Activated CD4-positive, CD25-positive, alpha-beta regulatory T cell (primary cell): ENCODE measurements at places on chromosomes 11 and 22.

GRCh38 chr11:19592842-19593241 is 119.8 kb upstream of the NAV2 start:
- DNase-seq = no peak

GRCh38 chr22:26453812-26454500 is 24.9 kb downstream of the ASPHD2 start:
- DNase-seq = no peak

DNA sequence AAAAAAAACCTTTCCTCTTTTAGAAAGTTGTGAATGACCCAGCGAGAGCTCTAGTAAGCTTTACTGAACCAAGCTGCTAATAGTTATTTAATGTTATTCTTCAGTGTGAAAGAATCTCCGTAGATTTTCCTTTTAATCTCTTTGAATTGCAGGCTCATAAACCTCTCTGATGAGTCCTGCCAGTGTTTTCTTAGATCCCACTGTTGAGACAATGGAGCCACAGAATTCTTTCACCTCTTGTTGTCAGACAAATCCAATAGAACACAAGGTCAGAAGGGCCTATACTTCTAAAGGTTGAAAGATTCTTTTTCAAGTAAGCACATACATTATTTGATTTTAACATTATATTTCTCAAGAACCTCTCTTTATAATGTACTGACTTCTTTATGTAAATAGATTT is 52.2 kb downstream of the DNAJC24 start:
- no peak for DNase-seq

- DNase-seq = no peak
Observed at GRCh38 chr22:23055449-23056179, 14.7 kb upstream of the GNAZ start.

DNA sequence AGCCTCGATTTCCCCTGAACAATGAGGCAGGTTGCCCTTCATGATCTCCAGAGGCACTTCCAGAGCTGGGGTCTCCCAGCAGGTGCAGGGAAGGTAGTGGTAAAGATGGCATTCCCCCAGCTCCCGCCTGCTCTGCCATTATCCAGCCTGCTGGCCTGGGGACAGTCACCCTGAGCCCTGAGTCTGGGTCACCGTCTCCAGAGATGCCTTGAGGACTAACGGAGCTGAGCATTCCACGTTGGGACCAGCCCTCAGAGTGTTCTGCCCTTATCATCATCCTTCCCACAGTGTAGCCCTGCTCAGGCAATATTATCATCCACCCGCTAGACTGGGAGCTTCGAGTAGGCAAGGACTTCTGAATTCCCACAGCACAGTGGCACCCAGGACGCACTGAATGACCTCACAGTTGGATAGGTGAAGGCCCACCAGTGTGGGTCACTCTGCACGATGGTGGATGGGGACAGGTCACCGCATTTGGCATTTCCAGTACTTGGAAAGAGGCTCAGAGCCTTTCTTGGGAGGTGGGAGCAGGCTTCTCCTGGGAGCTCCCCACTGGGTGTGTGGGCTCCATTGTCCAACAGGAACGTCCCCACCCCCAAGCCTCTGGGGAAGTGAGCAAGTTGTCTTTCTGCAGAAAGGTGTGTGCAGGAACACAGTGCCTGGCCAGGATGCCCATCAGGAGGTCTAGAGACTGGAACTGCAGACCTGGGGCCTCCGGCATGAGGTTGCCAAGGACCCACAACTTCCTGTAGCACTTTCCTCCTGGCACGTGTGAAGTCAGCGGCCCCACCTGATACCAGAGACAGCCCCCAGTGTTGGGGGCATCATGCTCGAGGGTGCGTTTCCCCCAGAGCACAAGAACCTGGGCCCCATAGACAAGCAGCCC is 51.4 kb upstream of the WNT7B start:
- no peak for DNase-seq

DNA sequence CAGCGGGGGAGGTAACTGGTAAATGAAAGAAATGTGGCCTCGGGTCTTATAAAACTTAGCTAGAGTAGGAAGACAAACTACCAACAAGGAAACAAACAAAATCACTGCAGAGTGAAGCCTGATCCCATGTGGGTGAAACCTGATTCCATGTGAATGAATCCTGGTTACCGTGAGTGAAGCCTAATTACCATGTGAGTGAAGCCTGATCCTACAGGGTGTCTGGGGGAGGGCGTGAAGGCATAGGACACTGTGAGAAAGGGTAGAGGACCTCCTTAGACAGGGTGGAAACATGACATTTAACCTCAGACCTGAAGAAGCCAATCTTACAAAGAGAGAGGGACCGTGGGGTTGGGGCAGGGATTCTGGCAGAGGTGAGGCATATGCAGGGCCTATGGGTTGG is 106.2 kb upstream of the USP47 start:
- DNase-seq = no peak

DNA sequence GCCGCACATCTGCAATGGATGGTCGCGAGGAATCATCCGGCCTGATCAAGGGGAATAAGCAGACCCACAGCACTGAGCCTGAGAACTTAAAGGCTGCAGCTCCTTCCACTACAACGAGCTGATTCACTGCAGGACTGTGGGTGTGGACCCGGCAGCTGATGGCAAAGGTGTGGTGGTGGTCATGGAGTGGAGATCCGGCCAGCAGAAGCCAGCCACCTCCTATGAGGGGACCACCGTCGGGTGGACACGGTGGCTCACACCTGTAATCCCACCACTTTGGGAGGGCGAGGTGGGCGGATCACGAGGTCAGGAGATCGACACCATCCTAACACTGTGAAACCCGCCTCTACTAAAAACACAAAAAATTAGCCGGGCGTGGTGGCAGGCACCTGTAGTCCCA is 66.4 kb downstream of the DGCR2 start:
- no peak for DNase-seq

GRCh38 chr11:130514851-130515250 is 66.4 kb downstream of the ADAMTS15 start:
- DNase-seq = no peak

DNA sequence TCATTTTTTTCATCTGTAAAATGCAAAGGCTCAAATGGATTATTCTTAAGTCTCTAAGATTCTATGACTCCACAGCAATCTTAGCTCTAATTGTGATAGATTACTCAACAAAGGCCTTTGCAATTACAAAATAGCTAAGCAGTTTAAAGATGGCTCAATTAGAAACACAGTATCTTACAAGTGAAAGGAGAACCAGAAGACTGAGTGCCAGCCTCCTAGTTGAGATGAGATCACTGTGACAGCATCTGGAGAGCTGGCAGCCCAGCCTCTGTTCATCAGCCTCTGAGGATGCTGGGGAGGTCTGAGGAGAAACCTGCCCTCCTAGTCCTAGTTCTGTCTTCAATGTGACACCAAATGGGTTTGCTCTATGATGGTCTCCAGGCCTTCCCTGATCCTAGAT is 158.4 kb upstream of the NARS2 start:
- DNase-seq = no peak

- DNase-seq = no peak
Observed at GRCh38 chr11:62647609-62648005, 1.2 kb upstream of the GANAB start.

GRCh38 chr22:35170716-35171697 is 86.3 kb upstream of the HMGXB4 start:
- no peak for DNase-seq

- DNase-seq = no peak
Observed at GRCh38 chr11:126411971-126412381, 56.5 kb downstream of the ST3GAL4 start.

DNA sequence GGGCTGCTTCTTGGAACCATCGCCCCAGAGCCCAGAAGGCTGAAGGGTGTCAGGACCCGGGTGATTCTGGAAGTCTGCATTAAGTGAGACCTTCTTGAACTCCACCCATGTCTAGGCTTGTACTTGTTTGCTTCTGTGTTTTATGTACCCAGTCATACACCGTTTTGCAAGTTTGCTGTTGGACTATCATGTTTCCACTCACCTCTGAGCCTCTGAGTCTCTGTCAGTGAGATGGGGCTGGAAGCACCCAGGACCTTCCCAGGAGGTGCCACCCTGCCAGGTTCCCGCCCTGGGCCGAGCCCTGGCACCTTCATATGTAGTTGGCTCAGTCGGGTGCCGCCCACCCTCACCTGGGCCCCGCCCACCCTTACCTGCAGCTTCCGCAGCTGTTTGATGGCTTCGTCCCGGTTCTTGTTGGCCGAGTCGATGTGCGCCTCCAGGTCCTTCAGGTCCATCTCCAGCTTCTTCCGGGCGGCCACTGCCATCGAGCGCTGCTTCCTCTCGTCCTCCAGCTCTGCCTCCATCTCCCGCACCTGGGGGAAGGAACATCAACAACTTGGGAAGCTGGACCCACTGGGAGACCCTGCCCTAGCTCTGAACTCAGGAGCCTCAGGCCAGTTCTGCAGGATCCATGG is 35.1 kb downstream of the APOL1 start:
- no peak for DNase-seq

DNA sequence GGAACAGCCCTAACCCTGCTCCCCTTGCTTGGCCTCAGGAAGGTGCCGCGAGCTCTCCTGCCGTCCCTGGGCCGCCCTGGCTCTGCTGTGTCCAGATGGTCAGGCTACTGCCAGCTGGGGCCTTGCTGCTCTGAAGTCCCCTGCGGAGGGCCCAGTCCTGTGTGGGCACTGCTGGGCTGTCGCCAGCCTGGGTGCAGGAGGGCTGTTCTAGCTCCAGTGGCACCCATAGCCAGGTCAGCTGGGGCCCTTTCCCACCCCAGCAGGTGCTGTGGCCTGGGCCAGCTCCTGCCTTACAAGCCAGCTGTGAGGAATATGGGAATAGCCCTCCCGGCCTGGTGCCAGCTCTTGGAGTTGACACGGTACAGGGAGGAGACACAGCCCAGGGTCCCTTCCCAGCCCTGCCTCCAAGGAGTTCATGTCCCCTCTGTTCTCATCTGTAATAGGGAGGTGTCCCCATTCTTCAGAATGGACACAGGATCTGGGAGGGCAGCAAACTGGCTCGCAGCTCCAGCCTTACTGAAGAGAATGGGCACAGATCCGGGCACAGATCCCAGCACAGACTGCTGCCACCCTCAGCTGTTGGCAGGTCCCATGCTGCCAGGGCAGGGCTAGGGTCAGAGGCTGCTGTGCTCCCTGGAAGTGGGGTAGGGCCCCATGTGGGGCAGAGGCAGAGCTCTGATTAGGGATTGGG is 3.9 kb downstream of the DERL3 start:
- no peak for DNase-seq

DNA sequence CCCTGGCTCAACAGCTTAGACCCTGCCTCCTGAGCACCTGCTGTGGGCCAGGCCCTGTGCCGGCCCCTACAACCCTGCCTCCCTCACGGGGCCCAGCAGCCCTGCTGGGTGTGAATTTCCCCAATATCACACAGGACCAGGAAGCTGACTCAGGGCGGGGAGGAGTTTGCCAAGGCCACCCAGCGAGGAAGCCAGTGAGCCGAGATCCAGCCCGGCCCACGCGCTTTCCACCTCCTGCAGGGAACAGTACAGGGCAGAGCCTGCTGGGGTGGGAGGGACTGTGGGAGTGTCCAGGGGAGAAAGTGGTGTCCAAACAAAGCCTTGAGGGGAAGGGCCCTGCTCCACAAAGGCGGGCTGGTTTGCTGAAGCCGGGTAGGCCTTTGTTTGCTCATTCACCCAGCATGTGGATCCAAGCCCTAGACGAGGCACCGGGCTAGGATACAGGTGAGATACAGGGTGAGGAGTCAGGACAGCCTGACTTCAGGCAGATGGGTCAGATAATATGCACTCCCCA is 26.8 kb downstream of the RPL3 start:
- DNase-seq = no peak

DNA sequence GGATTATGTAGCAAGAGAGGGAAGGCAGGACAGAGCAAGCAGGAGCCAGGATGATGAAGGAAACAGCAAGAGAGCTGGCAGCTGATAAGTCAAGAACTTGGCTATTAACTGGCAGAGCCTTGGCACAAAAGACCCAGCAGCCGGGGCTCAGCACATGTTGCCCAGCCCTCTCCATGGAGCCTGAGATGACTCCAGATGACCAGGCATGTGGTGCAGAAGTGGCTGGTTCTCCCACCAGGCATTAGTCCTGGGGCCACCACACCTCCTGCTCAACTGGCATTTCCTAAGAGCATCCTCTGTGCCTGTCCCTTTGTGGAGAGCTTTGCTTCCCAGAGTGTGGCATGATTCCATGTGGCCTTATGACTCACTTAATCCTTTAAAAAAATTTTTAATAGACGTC is 522.6 kb downstream of the MN1 start:
- no peak for DNase-seq

DNA sequence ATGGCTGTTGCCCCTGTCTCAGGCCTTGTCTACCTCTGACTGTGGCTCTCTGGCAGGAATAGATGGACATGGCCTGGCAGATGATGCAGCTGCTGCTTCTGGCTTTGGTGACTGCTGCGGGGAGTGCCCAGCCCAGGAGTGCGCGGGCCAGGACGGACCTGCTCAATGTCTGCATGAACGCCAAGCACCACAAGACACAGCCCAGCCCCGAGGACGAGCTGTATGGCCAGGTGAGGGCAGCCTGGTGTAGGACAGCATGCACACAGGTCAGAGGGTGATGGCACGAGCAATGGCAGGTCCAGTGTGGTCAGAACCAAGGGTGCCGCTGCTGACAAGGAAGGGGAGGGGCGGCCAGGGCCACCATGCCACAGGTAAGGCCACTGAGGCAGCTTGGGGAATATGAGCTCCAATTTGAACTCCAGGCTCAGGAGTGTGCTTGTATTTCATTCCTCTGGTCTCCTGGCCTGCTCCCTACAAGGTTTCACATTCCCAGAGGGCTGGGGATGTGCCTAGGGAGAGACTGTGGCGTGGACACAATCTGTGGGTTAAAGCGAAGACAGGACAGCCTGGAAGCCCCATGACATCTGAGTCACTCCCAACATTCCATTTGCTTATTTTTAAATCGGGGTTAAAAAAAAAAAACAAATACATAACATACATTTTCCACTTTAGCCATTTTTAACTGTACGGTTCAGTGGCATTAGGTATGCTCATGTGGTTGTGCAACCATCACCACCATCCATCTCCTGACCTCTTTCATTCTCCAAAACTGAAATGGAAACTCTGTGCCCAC is 562 bp downstream of the FOLR3 start:
- DNase-seq = no peak

- DNase-seq = no peak
Observed at GRCh38 chr11:75167617-75168016, 16.7 kb downstream of the SLCO2B1 start.

GRCh38 chr11:100536979-100537378 is 150.1 kb upstream of the ARHGAP42 start:
- DNase-seq = no peak
